Spleen (tissue), 13 donors: ENCODE measurements at places on chromosomes 4 and X. TPM values are rescaled to one million over a fixed set of nuclear protein-coding genes. Genes with fewer than 3 reads are reported as not detected.

Gene TBX22
- total RNA-seq: not detected

Gene MAGEA8
- not detected for total RNA-seq

DNA sequence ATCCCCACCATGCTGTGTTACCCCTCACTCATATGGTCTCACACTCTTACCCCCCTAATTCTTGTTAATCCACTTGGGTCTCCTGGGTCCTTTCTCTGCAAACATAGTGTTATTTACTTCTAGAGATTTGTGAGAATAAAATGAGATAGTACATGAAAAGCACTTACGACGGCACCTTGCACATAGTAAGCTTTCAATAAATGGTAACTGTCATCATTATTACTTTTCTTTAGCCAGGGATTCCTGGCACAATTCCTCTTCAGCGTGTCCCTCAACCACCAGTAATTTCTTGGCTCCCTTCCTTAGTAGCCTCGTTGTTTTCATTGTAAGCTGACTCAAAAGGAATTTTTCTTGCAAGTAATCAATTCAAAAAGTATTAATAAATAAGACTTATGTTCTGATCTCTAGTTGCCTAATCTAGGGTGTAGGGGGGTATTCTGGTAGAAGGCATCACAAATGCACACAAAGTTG lies 30.1 kb upstream of the RBMX start:
- no peak for DNase-seq

Gene SSX1
- total RNA-seq: not detected

Gene ERCC6L
- total RNA-seq: 0.80 TPM

DNA sequence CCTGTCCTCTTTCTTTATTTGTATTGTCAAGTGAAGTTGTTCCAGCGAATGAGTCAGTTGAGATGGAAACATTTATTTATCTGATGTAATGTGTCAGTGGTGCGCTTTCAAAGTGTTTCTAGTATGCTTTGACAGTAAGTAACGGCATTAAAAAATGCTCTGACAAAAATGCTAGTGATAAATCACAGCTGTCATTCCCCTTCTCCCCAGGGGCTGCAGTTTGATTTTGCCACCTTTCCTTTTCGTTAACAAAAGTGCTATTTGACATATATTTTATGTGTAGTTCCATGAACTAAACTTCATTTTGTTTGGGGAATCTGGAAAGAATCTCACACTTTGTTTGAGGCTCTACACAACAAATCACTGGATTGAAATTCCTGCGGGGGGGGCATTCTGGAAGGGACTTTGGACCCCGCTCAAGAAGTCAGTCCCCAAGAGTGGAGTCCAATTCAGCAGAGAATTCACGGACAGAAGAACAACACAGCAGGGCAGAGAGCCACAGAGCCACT lies 7.6 kb upstream of the TBC1D19 start:
- DNase-seq: no peak
